ENCODE measurements at places on chromosomes 16 and 17.

DNA sequence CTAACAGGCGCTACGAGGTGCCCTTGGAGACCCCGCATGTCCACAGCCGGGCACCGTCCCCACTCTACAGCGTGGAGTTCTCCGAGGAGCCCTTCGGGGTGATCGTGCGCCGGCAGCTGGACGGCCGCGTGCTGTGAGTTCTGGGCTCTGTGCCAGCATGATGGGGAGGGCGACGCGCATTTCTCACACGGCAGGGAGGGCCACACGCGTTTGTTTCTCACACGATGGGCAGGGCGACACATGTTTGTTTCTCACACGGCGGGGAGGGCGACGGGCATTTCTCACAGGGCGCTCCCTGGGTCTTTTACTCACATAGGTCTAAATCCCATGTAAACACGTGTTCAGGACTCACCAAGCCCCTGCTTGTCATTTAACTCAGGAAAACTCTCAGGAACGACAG is 4.4 kb downstream of the GAA start:
- DNase-seq = no peak

DNA sequence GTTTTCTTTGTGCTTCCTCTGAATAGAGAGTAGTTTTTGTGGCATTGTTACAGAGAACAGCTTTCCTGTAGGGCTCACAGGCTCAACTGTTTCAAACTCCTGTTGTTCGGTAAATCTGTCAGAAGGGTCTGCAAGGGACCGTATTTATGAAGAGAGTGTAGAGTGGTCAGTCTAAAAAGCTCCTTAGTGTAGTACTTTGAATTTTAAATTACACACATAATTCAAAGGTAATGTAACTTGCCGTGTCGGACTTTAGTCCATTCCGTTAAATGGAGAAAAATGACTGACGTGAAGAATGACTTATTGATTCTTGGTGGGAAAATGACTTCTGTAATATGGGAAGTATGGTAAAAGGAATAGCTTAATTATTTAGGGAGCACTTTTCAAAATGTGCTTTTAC is 190.9 kb downstream of the WWOX start:
- no peak for DNase-seq

DNA sequence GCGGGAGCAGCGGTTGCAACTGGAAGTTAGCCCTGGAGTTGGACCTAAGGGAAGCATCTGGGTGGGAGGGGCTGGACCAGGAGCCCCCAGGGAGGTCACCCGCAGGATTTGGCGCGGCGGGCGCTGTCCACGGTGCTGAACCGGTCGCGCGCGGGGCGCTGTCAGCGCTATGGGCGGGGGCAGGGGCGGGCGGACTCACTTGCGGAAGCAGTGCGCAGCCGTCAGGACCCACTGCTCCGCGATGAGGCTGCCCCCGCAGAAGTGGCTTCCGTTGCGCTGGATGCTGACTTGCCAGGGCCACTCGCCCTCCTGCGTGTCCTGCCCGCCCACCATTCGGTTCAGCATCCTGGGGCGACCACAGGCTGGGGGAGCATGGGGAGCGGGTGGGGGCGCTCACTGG is 4.5 kb downstream of the PRSS27 start:
- DNase-seq = no peak

DNA sequence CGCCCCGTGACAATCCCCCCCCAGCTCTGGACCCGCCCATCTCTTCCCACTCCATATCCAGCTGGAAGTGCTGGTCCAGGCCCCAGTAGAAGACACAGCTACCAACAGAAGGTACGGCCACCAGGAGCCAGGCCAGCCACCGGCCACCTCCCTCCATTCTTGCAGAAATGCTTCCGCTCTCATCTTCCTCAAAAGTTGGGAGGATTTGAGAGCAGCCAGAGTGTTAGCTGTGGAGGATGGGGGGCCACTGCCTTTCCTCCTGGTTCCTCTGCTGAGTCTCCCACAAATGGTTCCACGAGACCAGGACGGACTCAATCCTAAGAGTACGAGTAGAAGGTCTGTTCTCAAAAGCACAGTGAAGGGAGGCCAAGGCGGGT is 78.3 kb downstream of the GAS7 start:
- no peak for DNase-seq

DNA sequence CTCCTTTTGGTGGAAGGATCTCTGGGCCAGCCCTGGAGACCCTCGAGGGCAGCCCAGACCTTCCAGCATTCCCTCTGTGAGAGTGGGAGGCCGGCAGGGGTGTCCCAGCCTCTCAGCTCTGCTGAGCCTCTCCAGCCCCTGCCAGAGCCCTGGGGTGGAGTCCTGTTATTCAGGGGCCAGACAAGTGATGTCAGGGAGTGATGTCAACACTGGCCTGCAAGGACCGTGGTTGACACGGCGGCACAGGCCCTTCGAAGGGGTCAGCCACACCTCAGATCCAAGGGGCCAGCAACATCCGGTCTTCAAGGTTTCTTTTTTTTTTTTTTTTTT is 231.2 kb downstream of the KATNIP start:
- DNase-seq = no peak

GRCh38 chr16:77822661-77823060 is 34.3 kb downstream of the VAT1L start:
- DNase-seq = no peak

DNA sequence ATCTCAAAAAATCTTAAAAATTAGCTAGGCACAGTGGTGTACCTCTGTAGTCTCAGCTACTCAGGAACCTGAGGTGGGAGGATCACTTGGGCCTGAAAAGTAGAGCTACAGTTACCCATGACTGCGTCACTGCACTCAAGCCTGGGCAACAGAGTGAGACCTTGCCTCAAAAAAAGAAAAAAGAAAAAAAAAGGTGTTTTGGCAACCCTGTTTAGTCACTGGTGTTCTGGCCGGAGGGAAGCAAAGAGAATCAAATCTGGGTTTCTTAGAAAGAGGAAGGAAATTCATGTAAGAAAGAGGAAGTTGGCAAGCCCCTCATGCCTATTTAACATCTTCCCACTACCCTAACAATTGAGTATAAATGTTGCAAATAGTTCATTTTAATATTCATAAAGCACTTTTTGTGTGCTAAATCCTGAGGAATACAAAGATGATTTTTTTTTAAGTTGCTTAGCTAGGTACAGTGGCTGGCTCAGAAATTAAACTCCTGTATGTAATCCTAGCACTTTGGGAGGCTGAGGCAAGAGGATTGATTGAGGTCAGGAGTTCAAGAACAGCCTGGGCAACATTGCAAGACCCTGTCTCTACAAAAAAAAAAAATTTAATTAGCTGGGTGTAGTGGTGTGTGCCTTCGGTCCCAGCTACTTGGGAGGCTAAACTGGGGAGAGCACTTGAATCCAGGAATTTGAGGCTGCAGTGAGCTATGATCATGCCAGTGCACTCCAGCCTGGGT is 6.5 kb upstream of the USP32 start:
- DNase-seq = no peak
